Glomerular endothelial cell (primary cell): ENCODE measurements at places on chromosomes 3 and 15.

- no peak for DNase-seq
Measured at GRCh38 chr3:156395961-156396710, 158.8 kb downstream of the SSR3 start.

- no peak for DNase-seq
Measured at GRCh38 chr3:192892981-192893700, 24.5 kb downstream of the MB21D2 start.

- DNase-seq, result no peak
Measured at GRCh38 chr15:94000606-94001005, 230.8 kb upstream of the MCTP2 start.

DNA sequence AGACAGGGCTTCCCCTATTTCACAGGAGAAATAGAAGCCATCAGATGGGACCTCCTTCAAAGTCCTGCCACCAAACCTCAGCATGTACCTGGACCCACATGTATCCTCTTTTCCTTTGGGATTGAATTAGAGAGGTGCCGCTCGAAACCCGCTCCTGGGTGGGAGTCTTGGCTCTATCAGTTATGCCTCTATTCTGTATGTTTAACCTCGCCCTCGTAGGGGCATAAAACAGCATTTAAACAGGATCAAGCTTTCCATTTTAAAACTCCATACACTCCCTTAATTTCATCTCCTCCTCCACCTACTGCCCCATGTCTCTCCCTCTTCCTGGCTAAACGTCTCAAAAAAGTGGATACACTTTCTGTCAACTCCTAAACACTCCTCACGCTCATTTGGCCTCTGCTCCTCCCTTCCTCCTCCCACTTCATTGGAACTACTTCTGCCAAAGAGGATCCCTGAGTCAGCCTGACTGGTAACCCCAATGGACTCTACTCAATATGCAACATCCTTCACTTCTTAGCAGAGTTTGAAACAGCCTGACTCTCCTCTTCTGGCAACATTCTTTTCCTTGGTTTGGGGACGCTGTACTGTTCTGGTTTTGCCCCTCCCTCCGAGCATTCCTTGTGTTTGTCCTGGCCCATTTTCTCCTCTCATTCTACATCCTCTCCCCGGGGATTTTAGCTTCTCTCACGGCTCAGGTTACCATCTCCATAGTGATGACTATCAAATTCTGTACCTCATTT is 23.0 kb upstream of the MUC20 start:
- DNase-seq, result no peak

DNA sequence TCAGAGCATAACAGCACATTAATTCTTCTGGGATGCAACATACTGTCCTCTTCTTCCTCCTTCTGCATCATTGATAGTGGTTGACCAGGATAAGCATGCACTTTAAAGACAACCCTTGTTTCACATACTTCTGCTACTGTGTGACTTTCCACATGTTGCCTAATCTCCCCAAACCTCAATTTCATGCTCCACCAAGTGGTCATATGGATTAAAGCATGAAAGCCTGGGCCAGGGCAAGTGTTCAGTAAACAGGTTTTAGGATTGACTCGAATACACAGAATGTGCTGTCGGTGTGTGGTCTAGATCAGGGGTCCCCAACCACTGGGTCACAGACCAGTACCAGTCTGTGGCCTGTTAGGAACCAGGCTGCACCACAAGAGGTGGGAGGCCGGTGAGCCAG is 22.5 kb upstream of the BFSP2 start:
- DNase-seq, result peak; percentile 29

DNA sequence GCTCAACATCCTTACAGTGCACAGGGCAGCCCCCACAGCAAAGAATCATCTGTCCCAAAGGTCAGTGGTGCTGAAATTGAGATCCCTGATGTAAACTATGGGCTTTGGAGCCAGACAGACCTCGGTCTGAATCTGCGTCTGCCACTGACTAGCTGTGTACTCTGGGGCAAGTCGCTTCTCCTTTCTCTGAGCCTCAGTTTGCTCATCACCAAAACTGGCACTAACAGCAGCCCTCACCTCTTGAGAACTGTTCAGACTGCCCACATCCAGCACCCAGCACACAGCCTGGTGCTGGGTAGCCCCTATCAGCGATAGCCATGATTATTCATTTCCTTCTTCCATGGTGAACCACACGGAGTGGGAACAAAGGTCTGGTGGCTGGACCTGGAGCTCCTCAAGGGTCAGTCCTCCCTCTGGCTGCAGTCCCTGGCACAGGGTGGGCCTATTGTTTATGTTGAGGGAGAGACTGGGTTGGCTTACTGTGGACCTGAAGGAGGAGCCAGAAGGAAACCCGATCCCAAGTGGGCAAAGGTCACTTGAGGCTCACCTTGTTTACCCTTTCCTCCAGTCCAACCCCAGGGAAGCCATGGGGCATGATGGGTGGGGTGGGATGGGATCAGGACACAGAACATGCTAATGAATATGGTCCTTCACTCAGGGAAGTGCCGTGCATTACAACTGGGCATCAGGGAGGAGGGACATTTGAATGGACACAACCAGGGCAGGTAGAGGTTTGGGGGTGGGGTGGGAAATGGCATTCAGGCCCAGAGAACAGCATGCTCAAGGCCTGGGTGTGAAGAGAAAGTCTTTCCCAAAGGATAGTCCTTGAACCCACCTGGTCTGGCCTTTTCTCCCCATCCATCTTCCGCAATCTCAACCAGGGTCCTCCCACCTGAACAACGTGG is 1.6 kb upstream of the PRKCD start:
- DNase-seq, result no peak

DNA sequence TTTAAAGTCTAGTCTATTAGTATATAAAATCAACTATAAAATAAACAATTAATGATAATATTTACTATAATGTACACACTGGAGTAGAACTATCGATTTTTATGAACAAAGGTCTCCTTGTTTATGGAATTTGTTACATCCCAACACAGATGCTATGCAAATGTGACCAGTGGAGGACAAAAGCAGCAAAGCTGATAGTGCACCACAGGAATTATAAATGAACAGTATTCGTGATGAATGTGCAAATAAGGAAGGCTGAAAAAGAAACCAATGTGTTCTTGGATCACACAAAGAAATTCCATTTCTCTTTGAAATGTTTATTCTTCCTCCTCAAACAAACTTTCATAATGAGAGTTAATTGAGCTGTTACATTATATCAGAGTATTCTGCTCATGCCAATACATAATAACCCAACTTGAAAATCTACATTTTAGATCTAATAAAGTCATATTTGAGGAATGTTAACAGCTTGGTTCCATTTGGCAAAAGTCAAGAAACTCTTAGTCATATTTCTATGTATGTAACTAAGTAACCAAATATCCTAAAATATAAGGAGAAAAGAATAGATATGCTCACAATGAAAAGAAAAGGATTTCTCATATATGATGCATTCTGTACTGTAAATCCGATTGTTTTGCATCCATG is 79.3 kb downstream of the NEK10 start:
- no peak for DNase-seq

DNA sequence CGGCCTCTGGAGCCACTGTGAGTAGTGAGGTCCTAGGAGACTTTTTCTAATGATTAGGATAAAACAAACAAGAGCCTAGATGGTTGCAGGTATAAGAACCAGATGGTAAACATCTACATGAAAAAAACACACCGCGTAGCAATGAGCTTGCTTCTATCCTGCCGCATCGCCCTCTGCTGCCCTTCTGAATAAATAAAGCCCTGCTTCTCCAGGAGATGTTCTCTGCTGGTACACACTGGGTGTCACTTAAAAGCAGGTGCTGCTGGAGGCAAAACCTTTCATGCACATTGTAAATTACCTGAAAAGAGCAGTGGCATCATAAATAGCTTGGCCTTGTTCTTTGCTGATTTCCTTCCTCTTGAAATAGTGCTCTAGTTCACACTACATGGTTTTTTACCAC is 164.4 kb upstream of the TOPAZ1 start:
- DNase-seq, result no peak

DNA sequence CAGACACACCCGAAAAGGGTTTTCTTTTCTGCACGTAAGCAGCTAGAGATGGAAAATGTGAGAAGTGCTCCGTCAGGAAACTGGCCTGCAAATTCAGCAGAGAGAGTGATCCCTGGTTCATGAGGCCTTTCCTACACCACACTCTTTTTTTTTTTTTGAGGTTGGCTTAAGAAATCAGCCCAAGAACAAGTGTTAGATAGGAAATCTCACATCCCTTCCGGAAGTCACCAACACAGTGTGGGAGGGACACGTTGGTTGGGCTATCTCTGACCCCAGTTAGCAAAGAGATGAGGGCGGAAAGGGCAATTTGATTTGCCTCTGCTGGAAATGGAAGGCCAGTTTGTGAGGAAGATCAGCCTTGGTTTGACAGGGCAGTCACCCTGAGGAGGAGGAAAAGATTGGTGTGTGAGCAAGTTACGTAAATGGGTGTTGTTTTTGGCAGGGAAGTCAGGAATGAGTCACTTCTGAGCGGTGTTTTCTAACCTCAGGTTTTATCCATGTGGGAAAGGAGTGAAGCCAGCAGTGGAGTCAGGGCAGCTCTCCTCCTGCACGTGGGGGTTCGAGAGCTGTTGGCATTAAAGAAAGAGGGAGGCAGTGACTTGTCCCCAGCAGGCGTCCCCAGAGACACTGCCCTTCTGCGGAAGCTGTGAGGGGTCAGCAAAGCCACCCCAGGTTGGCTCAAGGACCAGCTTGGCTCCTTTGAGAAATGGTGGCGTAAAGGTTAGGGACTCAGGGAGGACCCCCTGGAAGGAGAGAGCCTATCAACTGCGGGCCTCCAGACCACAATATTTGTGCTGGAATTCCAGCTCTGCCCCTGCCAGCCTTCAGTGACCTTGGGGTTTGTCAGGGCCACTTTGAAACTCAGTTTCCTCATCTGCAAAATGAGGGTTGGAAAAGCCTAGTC is 237.6 kb upstream of the BHLHE40 start:
- peak; percentile 94 for DNase-seq

DNA sequence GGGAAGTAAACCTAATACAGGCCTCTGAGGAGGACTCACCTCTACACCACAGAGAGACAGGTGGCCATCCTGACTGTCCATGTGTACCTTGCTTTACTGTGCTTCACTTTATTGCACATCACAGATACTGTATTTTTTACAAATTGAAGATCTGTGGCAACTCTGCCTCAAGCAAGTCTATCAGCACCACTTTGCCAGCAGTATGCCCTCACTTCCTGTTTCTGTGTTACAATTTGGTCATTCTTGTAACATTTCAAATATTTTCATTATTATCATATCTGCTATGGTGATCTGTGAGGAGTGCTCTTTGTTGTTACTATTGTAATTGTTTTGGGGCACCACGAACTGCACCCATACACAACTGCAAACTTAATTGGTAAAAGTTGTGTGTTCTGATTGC is 78.0 kb downstream of the BBX start:
- DNase-seq, result no peak

DNA sequence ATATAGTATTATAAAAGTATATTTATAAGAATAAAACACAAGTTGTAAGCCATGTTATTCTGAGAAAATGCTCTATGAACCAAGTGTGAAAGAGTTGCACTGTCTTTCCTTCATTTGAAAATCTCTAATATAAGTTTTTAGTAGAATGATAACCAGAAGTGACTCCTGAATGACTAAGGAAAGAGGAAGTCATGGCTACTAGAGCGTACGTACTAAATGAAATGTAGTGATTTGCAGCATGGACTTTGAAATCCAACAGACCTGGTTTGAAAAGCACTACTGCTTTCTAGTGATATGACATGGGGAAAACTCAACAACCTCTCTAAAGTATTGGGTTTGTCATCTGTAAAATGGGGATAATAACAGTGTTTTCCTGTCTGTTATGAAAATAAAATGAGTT is 10.3 kb upstream of the DNAJC13 start:
- no peak for DNase-seq

- no peak for DNase-seq
Measured at GRCh38 chr3:172517859-172518466, 5.3 kb downstream of the TNFSF10 start.

- no peak for DNase-seq
Measured at GRCh38 chr3:110198717-110199587, 861.6 kb upstream of the DPPA4 start.

- no peak for DNase-seq
Measured at GRCh38 chr3:59731943-59732342, 682.1 kb upstream of the CFAP20DC start.

DNA sequence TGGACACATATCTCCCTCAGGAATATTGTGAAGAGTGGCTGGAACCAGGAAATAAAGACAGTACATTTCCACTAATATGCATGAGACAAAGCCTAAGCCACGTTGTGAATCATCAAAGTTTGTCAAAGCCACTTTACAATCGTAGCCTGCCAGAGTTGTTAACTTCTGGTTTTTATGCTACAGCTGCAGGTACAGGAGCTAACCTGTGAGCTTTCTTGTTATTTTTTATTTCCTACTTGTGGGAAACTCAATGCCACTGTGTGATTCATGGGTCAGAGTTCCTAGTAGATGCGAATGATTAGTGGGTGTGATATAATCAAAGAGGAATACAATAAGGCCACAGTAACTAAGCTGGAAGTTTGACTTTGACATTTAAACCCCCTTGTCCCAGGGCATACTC is 44.4 kb upstream of the TEX9 start:
- DNase-seq, result no peak

DNA sequence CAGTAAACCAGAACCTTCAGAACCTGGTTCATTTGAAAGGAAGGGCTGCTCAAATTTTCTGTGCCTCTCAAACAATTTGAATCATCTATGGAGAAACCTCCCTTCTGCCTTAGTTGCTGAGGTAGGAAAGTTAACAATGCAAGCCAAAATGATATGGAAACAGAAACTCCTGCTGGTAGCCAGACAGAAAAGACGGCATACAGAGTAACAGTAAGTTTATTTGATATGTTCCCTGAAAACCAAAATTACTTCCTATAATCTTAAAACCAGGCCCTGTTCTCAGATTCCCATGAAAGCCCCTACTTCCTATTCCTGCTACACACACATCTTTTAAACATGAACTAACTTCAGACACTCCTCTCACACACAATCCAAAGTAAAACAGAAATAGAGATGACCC is 86.2 kb downstream of the TBC1D5 start:
- DNase-seq, result no peak

DNA sequence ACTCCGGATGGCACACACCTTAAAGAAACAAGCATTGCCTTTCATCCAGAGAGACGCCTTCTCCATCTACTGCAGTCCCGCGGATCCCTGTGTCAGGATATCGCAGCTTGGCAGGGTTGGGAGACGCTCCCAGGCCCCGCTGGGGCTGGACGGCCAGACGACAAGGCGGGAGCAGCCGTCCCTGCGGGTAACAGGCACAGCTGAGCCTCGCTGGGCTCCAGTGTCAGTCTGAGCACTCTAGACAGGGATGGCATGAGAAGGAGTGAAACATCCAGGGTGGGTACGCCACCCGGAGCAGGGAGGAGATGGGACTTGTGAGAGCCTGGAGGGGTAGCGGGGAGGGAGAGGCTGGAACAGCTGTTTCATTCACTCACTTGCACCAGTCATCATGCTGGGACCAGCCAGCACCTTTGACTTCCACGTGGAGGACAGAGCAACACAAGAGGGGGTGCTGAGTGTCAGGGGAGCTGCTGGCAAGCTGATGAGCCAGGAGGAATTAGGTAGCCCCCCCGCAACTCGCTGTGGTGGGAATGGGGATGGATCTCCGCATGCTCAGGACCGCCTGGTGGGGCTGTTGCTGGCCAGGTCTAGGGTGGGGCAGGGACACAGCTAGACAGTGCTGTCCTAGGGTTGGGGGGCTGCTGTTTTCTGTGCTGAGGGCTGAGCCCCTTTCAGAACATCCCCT is 31.6 kb upstream of the SNRPA1 start:
- DNase-seq, result no peak

- DNase-seq, result no peak
Measured at GRCh38 chr3:78050276-78051065, 1010.6 kb downstream of the ROBO2 start.
